Stimulated activated CD4-positive, alpha-beta T cell treated with anti-CD3 and anti-CD28 coated beads, Interleukin-4, amount 100 ng/mL, for 24 hours (primary cell): ENCODE measurements at places on chromosomes 6 and 20.
A peak's percentile ranks its signal among the peaks of the same experiment; 100 is the strongest.

DNA sequence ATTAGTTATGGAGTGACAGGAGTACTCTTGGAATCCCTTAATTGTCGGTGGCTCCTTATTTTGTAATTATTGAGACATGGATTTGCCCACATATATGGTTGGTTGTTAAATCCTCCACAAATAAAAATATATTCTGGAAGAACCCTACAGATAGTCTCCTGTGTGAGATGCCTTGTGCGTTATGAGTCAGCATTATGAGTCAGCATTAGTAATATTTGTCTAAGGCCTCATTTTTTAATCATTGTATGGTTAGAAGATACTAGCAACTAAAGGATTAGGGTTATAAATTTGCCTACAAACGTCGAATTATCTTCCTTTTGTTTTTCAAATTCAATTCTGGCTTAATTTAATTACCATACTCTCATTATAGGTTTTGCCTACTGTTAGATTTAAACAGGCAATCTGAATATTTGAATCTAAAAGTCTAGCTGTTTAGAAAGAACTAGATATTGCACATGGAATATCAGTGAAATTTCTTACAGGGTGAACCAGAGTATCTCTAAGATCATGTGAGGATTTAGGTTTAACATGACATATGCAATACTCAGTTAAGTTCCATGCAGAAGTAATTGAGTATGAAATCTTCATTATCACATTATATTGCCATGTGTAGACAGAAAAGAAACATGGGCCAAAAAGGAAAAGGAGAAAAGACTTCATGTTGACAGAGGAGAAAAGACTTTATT lies 5.9 kb downstream of the C6orf58 start:
- DNase-seq = no peak

DNA sequence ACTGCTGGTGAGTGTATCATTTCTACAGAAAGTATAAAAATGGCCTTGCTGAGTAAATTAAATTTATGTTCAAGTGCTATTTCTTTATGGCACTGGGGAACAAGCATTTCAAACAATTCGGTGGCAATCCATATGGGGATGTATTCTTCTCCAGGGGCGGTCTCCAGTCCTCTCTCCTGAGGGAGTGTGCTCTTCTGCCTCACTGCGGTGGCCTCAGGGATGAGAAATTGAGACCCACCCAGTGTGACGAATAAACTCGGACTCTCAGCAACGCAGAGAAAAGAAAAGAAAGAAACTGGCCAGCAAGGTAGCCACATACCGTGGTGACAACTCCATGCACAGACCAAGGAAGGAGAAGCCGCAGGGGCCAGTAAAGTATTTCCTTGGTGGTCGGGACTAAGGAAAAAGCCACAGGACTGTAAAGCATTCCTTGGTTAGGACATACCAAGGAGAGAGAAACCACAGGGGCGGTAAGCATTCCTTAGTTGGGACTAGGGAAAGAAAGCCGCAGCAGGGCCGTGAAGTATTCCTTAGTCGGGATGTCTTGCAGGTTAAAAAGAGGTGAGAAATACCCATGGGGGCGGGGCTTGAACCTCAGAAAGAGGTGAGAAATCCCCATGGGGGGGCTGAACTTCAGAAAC lies 13.6 kb upstream of the GOPC start:
- DNase-seq = no peak

- DNase-seq = no peak
These were observed 230.8 kb downstream of the FOXA2 start for GRCh38 chr20:22353586-22353985.

- DNase-seq = peak; percentile 28
These were observed 4.7 kb upstream of the LY86 start for GRCh38 chr6:6583836-6584235.

GRCh38 chr6:141833001-141833655 lies 299.6 kb upstream of the GJE1 start:
- no peak for DNase-seq
